RPMI7951 (cell line): ENCODE measurements at places on chromosomes 12 and 14. TPM values are rescaled to one million over a fixed set of nuclear protein-coding genes. Genes with fewer than 3 reads are reported as not detected.

Gene RNASE7
- total RNA-seq, result not detected in 2 replicates

Gene CCDC88C
- 0.10 and 0.12 TPM in 2 replicates for total RNA-seq

Gene RTL1
- total RNA-seq, result not detected in 2 replicates

Gene SRP54
- total RNA-seq, result 84.7 and 89.6 TPM in 2 replicates

Gene CLEC6A
- not detected in 2 replicates for total RNA-seq

DNA sequence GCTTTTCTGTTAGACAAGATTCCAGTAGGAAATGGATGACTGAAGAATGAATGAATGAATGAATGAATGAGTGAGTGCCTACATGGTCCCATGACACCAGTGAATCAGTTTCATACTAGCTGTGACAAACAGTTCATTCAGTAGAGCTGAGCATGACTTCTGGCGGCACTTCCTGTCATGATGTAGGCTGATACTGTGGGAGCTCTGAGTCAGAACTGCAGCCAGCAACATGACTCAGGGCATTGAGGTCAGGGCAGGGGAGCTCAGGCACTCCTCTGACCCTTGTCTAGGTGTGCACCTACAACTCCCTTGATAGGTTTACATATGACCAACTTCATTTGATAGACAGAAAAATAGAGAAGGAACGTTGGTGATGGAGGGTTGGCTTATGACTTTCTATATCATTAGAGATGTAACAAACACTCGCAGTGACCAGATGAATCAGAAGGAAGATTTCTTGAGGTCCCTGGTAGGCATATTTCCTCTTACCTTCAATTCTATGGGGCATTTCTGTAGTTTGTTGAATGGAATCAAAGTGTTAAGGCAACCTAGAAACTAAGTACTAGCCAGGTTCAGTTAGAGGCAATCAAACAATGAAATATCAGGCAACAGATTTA lies 139.3 kb upstream of the ARHGAP5 start:
- DNase-seq, result peak; percentile 88

GRCh38 chr12:37672655-37673260 lies 643.8 kb upstream of the ALG10B start:
- DNase-seq, result no peak

- no peak for DNase-seq
Measured at GRCh38 chr14:95248432-95248831, 71.3 kb downstream of the CLMN start.

- no peak for DNase-seq
Measured at GRCh38 chr14:55519473-55520080, 60.4 kb upstream of the KTN1 start.
